ENCODE measurements at places on chromosomes 6 and 20. TPM values are rescaled to one million over a fixed set of nuclear protein-coding genes. Genes with fewer than 3 reads are reported as not detected.
A peak's percentile ranks its signal among the peaks of the same experiment; 100 is the strongest.

GRCh38 chr6:170245475-170245992 lies 45.3 kb downstream of the DLL1 start:
- no peak overlapping the region for H3K27ac ChIP-seq
- DNase-seq: no peak
- no peaks in the 10 kb centered on the region for H3K27me3 ChIP-seq

GRCh38 chr6:105797983-105798453 lies 288.1 kb upstream of the PRDM1 start:
- no peak for DNase-seq
- no peaks in the 10 kb centered on the region for H3K27me3 ChIP-seq
- H3K4me3 ChIP-seq: no peak overlapping the region
- peaks cover 5% of the 10 kb centered on the region for H3K4me1 ChIP-seq

- no peaks in the 10 kb centered on the region for H3K36me3 ChIP-seq
- H3K27me3 ChIP-seq: no peaks in the 10 kb centered on the region
- no peak for DNase-seq
- no peak overlapping the region for H3K4me3 ChIP-seq
Observed at GRCh38 chr20:1959156-1959555, 34.7 kb downstream of the PDYN start.

MDFI gene
- not detected for total RNA-seq

- H3K4me3 ChIP-seq: no peak overlapping the region
- no peak for DNase-seq
- H3K27me3 ChIP-seq: no peaks in the 10 kb centered on the region
- H3K4me1 ChIP-seq: no peaks in the 10 kb centered on the region
- no peak overlapping the region for H3K27ac ChIP-seq
Observed at GRCh38 chr6:16564436-16564835, 196.8 kb downstream of the ATXN1 start.

DNA sequence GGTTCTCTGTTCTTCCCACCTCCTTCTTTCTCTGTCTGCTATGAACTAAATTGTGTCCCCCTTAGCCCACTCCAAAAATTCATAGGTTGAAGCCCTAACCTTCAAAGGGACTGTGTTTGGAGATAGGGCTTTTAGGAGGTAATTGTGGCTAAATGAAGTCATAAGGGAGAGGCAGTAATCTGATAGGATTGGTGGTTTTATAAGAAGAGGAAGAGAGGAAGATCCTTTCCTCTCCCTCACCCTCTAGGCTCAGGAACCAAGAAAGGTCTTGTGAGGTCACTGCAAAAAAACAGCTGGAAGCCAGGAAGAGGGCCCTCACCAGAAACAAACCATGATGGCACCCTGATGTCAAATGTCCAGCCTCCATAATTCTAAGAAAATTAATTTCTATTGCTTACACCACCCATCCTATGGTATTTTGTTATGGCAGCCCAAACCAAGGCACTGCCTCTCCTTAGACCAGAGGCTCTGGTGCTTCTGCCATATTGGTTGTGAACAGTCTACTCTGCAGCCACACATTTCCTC lies 135.1 kb upstream of the COL21A1 start:
- H3K4me3 ChIP-seq: no peak overlapping the region
- no peak for DNase-seq
- H3K27me3 ChIP-seq: no peaks in the 10 kb centered on the region
- no peak overlapping the region for H3K27ac ChIP-seq

PRDM13 gene
- total RNA-seq: not detected

DNA sequence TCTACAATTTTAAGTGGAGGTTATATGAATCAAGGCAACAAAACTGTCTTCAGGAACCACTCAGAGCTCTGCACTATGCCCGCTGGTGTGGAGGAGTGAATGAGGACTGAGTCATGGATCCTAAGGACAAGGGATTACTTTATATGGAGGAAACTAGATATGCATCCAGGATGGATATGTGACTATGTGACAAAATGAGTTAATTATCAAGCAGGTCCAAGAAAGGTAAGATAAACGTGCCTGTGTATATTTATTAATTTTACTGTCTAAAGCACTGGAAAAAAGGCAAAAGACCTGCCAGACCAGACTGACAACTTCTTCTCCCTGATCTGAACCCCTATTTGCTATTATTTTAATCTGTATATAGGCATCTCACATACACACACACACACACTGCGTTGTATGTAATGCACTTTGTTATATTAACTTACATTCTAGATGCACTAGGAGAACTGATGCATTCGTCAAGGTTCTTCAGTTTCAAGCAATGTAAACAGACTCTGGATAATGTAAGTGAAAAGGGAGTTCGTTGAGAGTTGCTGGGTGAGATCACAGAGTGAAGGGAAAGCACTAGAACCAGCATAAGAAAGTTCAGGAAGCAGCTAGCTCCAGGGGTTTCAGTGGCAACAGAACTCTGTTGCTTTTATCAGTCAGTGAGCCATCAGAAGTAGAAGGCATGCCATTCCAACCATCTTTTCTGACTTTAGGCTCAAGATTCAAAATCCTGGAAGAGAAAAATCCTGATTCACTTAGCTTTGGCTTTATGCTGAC lies 26.4 kb upstream of the ADGRG6 start:
- DNase-seq: no peak
- no peaks in the 10 kb centered on the region for H3K27me3 ChIP-seq
- H3K36me3 ChIP-seq: no peaks in the 10 kb centered on the region
- no peak overlapping the region for H3K27ac ChIP-seq

DNA sequence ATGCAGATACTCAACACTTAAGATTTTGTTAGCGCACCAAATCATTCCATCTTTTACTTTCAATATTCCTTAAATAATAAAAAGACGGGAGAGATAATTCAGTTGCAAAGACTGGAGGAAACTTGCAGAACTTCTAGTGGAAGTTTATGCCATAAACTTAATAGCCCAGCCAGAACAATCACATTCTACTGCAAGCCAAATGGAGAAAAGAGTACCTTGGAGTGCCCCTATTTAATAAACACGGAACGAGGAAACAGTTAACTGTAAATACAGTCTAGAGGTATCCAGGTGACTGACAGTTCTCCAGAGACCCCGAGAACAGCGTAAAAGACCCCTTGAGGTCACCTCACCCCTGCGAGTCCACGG lies 635 bp downstream of the SLC35B3 start:
- peak overlapping the region; percentile 68 for H3K27ac ChIP-seq
- peaks cover 12% of the 10 kb centered on the region for H3K4me1 ChIP-seq
- peaks cover 1% of the 10 kb centered on the region for H3K36me3 ChIP-seq
- DNase-seq: no peak
- no peaks in the 10 kb centered on the region for H3K27me3 ChIP-seq
- peak overlapping the region; percentile 75 for H3K4me3 ChIP-seq

SEMG1 gene
- not detected for total RNA-seq
